ENCODE measurements at places on chromosomes 3 and 15.

- no peak for DNase-seq
Observed at GRCh38 chr3:109532257-109533216, 195.2 kb upstream of the DPPA4 start.

DNA sequence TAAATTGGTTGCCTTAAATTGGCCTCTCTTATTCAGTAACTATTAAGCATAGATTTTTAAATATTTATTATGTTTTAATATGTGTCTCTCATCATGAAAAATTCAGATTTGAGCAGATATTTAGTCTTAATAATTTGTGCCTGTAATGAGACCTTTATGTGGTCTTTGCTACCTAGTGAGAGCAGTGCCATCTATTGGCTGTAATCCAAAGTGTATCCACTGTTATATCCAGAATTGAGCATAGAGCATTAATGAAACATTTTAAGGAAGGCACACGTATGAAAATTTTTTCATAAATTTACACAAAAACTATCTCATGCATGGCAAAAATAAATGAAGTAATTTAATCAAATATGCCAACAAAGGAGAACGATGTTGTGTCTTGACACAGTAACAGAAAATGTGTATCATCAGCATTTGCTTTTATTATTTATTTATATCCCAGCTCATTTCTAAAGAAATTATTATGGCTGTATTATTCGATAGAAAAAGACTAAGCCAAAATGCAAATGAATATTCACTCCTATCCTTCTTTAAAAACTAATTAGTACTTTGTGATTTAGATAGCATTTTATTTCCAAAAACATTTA, 203.5 kb downstream of the RSRC1 start:
- DNase-seq, result peak; percentile 5

DNA sequence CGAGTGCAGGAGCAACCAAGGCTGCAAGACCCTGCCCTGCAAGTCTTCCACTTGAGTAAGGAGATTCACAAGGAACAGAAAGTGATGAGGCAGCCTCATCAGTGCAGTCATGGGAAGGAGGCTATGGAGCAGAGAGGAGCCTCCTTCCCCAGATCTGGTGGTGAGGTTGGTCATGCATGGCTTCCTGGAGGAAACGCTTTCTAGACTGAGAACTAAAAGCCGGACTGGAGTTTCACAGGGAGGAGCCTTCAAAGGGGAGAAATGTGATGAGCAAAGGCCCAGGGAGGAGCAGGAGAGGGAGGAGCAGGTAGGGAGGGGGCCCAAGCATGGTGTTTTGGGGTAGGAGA, 139.9 kb downstream of the SRGAP3 start:
- no peak for DNase-seq

- DNase-seq, result no peak
Observed at GRCh38 chr15:68497206-68497910, 65.4 kb upstream of the ITGA11 start.

- no peak for DNase-seq
Observed at GRCh38 chr3:195806211-195806915, 5.4 kb downstream of the MUC4 start.

DNA sequence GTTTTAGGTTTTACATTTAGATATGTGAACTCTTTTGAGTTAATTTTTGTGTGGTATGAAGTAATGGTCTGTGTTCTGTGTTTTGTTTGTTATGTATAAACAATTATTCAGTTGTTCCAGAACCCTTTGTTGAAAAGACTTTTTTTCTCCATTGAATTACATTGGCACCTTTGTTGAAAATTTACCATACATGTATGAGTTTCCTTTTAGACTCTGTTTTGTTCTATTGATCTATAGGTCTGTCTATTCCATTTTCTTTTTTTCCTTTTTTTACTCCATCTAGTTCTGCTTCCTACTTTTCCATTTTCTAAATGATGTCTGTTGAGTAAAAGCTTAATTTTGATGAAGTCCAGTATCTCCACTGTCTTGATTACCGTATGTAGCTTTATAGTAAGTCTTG, 31.4 kb downstream of the ARIH2 start:
- no peak for DNase-seq

- no peak for DNase-seq
Observed at GRCh38 chr3:21446027-21446426, 305.0 kb downstream of the ZNF385D start.

DNA sequence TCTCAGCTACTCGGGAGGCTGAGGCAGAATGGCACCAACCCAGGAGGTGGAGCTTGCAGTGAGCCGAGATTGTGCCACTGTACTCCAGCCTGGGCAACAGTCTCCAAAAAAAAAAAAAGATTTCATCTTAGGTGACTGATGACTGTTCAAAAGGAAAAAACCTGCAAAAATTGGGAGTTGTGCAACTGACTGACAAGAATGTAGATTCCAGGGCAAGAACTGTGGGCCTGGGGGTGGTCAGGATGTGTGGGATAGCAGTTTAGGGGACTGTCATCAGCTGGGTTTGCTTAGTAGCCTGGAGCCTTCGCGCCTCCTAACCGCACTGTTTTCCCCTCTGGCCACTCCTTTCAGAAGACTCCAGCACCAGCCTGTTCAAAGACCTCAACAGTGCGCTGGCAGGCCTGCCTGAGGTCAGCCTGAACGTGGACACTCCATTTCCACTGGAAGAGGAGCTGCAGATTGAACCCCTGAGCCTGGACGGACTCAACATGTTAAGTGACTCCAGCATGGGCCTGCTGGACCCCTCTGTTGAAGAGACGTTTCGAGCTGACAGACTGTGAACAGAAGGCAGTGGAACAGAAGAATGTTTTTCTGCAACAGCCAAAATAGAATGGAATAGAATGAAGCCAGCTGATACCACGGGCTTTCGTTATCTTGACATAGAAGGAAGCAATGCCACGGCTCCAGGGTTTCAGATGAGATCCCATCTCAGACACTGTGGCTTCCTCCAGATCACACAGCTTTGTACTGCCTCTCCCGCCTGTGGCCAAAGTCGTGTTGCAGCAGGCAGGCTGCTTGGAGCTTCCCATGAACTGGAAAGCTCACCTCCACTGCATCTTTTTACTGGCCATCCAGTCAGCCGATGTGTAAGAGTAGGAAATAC, 75.3 kb upstream of the BLM start:
- no peak for DNase-seq

DNA sequence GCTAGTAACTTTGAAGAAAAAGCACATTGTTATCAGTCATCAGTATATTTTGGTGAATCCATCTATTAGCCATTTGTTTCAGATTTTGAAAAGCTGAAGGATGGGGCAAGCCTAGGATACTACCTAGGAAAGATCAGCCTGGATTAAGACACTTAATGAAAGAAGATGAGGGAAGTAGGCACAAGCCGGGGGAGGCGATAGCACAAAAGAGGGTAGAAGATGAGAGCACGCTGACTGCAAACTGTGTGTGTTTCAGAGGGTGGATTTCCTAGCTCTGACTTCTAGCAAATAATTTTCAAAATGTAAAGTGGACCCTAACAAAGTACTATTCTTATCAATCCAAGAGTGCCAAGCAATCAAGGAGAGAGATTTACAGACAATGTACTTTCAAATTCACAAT, 22.2 kb upstream of the SOX2 start:
- no peak for DNase-seq

- no peak for DNase-seq
Observed at GRCh38 chr3:179853176-179853575, 183.6 kb downstream of the PEX5L start.

DNA sequence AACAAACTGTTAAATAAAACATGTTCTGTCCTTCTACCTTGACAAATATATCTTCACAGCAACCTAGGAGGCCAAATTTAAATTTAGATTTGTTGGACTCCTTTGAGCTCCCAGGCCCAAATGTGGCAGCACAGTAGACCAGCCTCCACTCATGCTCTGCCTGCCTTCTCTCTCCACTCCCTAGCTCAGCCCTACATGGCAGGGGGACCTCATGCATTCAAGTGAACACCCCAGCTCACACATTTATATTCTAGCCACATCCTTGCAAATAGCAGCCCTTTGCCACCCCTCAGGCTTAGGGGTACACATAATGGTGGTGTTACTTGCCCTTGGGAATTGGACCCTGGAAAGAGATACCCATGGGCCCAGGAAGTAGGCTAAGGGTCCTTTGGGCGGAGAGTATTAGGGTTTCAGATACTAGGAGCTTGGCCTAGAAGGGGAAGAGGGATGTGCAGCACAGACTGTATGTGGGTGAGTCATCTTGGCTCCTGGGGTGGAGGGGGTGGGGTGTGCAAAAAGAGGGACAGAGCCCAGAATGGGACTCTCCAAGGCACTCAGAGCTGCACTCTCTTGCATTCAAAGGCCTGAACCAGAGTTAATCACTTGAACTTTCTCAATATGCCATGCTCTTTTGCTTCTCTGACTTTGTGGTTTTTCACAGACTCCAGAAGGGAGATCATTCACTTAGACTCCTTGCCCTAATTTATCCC, 268.4 kb upstream of the ROPN1 start:
- DNase-seq, result no peak

- peak; percentile 52 for DNase-seq
Observed at GRCh38 chr3:155701882-155702465, 42.9 kb downstream of the PLCH1 start.
